ENCODE measurements at places on chromosomes 3 and 15.
A peak's percentile ranks its signal among the peaks of the same experiment; 100 is the strongest.

DNA sequence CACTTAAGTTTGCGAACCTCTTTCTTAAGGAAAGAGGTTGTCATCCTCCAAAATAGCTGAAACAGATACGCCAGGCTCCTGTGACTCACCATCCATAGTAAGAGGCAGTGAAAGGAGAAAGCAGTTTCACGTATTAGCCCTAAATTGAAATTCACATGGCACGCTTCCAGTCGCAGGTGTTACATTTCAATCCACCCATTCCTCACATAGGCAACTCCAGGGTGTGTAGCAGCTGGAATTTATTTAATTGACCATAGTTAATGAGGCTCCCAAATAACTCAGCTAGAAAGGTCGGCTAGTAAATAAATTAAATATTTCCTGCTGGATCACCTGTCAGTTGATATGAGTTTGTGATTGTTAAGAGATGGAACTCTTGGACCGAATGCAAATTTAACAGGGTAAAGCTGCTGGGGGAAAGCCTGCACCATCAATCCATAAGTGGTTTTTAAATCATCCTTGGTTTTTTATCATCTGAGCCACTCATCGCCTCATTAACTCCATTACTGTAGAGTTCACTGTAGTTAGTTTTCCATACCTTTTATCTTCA, 19.6 kb downstream of the NSUN3 start:
- peaks cover 24% of the 10 kb centered on the region for H3K4me1 ChIP-seq
- H3K27me3 ChIP-seq, result no peaks in the 10 kb centered on the region
- no peak for DNase-seq
- peak overlapping the region; percentile 25 for H3K27ac ChIP-seq

DNA sequence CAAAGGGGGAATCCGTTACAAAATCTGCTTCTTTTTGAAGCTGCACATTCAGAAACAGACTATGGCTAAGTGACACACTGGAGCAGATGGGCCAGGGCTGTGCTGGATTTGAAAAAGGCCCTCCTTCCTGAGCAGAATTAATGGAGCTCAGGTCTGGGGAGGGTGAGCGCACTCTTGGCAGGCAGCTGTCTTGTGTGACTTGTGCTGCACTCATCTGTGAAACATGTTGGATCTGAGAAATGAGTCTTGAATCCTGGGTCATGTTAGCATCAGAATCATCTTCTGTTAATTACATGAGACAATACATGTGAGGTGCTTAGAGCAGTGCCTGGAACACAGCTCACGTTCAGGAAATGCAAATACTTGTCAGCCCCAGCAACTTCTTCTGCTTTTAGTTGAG, 219.6 kb downstream of the THSD4 start:
- peaks cover 7% of the 10 kb centered on the region for H3K4me1 ChIP-seq
- H3K27me3 ChIP-seq, result no peaks in the 10 kb centered on the region
- no peak for DNase-seq

DNA sequence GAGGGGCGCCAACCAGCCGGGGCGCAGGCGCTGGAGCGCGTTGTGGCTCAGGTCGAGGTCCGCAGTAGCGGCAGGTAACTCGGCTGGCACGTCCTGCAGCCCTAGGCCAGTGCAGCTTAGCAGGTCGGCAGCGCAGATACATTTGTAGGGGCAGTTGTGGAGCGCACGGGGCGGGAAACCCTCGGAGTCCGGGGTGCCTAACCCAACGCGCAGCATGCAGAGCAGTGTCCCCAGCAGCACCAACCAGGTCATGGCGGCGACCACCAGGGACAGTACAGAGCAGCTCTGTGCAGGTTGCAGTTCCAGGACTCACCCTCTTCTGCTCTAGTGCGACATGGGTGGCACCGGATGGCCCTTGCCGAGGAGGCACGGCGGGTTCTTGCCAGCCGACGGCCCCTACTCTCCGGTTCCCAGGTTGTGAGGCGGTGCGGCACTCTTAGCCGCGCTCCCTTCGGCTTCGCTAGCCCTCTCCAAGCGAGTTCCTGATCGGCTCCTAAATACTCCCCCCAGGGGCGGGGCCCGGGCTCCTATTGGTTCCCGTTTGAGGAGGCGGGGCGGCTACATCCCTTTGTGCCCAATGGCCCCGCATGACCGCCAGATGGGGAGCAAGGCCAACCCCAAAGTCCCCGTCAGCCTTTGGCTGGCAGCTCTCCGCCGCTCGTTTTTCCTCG, at the start of gene AMIGO3:
Gene AMIGO3 (minus strand): TSS at position 471 of the 671 bp plus-strand sequence. CDS start 219 bp downstream, at position 252.
- peak; percentile 88 for DNase-seq
- peak within 1 kb of the TSS; percentile 84 for H3K4me3 ChIP-seq
- H3K27me3 ChIP-seq, result no peaks in the 10 kb centered on the region
- H3K36me3 ChIP-seq, result peaks cover 30% of the 10 kb centered on the region

GRCh38 chr3:48344867-48345507, 11.5 kb upstream of the SPINK8 start:
- no peak overlapping the region for H3K4me3 ChIP-seq
- H3K27me3 ChIP-seq, result peaks cover 15% of the 10 kb centered on the region
- DNase-seq, result no peak
- H3K27ac ChIP-seq, result no peak overlapping the region

- no peak overlapping the region for H3K27ac ChIP-seq
- H3K27me3 ChIP-seq, result peaks cover 9% of the 10 kb centered on the region
- H3K4me3 ChIP-seq, result no peak overlapping the region
- H3K36me3 ChIP-seq, result no peaks in the 10 kb centered on the region
- H3K4me1 ChIP-seq, result no peaks in the 10 kb centered on the region
- DNase-seq, result no peak
Observed at GRCh38 chr3:38317192-38317759, 29.3 kb upstream of the XYLB start.

DNA sequence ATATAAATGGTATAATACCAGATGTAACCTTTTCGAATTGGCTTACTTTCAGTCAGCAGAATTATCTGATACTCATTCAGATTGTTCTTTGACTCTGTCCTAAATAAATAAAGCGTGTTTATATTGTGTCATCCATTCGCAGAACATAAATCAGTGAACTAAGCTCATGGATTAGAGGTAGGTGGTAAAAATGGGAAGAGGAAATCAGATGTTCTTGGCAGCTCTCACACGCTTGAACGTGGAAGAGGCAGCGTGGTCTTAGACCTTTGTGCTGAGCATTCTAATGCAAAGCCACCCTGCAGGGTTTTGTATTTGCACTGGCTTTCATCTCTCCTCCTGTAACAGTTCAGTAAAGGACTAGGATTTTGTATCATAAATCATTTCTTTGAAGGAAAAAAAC, 441.4 kb downstream of the GABRG3 start:
- no peak overlapping the region for H3K4me3 ChIP-seq
- no peak overlapping the region for H3K27ac ChIP-seq
- H3K4me1 ChIP-seq, result no peaks in the 10 kb centered on the region

DNA sequence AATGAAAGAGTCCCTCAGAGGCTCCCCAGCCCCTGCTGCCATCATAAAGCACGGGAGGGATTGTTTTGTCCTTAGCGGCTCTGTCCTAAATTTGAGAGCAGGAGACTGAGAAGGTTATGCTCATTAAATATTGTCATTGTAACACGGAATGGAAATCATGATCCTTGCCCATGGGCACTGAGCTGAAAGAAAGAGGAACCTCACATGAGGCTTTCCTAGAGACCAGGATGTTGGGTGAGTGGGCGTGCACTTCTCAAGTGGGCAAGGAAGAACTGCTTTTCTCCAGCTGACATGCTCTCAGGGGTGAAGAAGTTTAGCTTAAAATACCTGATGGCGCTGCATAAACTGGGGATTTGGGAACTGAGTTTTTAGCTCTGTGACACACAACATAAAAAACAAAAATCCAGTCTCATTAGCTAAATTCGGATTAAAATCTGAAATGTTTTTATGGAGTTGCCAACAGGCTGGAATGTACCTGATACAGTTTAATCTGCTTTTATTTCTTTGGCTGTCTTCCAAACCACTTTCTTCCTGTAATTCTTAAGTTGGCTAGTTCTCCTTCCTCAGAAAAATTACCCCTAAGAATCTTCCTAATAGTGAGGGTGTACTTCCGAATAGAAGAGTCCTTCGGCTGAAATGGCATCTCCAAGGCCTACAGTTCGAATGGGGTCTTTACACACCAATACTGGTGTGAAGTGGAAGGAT, 31.7 kb downstream of the ADPGK start:
- no peak overlapping the region for H3K4me3 ChIP-seq
- peaks cover 6% of the 10 kb centered on the region for H3K4me1 ChIP-seq
- DNase-seq, result no peak
- peaks cover 44% of the 10 kb centered on the region for H3K36me3 ChIP-seq
- H3K27me3 ChIP-seq, result no peaks in the 10 kb centered on the region
- peak overlapping the region; percentile 76 for H3K27ac ChIP-seq
